Activated CD8-positive, alpha-beta memory T cell treated with anti-CD3 and anti-CD28 coated beads, Interleukin-2, amount 10 ng/mL, durations not matched to agents 7 days and 5 days (primary cell): ENCODE measurements at places on chromosomes 4 and X.

DNA sequence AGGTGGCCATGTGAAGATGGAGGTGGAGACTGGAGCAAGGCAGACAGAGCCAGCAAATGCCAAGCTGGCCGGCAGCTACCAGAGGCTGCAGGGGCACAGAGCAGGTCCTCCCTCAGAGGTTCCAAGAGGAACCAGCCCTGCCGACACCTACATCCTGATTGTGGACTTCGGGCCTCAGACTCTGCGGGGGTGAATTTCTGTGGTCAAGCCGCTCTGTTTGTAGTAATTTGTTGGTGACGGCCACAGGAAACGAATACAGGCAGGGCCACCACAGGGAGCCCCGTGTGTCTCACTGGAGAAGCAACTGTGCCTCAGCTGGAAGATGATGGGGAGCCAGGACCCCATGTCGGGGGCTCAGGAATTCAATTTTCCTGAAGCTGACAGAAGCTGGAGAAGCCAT lies 28.3 kb downstream of the ZFYVE28 start:
- no peak for DNase-seq
- H3K4me1 ChIP-seq, result peaks cover 34% of the 10 kb centered on the region
- no peak overlapping the region for H3K27ac ChIP-seq
- H3K36me3 ChIP-seq, result no peaks in the 10 kb centered on the region
- H3K27me3 ChIP-seq, result no peaks in the 10 kb centered on the region

- H3K36me3 ChIP-seq, result no peaks in the 10 kb centered on the region
- DNase-seq, result no peak
- H3K27me3 ChIP-seq, result peaks cover 9% of the 10 kb centered on the region
- no peak overlapping the region for H3K27ac ChIP-seq
- H3K4me3 ChIP-seq, result no peak overlapping the region
Observed at GRCh38 chr4:40915318-40916217, 165.8 kb downstream of the NSUN7 start.

DNA sequence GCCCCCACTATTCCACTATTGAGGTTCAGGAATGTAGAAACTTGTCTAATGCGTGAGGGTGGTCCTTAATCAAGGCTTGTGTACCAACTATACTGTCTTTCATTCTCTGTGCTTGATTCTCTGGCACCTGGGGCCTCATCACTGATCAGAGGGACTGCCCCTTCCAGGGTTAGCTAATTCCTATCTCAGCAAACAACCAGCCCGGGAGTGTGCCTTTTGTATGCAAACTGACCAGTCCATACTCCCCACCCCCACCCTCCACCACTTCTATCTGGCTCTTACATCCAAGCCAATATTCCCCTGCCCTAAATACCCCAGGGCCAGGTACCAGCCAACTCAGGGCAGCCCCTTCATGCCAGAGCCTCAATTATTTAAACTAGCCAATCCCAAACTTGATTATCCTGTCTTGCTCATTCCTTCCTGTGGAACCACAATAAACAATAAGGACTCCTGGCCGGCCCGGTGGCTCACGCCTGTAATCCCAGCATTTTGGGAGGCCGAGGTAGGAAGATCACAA lies 59.3 kb downstream of the FTHL17 start:
- no peak overlapping the region for H3K4me3 ChIP-seq
- no peaks in the 10 kb centered on the region for H3K27me3 ChIP-seq

- H3K36me3 ChIP-seq, result no peaks in the 10 kb centered on the region
- no peaks in the 10 kb centered on the region for H3K27me3 ChIP-seq
- H3K27ac ChIP-seq, result no peak overlapping the region
- no peak overlapping the region for H3K4me3 ChIP-seq
- no peak for DNase-seq
Observed at GRCh38 chrX:31717474-31717873, 645.6 kb upstream of the FTHL17 start.

GRCh38 chr4:79209822-79210635 lies 115.8 kb downstream of the NAA11 start:
- no peaks in the 10 kb centered on the region for H3K36me3 ChIP-seq
- no peaks in the 10 kb centered on the region for H3K27me3 ChIP-seq
- no peak overlapping the region for H3K27ac ChIP-seq

DNA sequence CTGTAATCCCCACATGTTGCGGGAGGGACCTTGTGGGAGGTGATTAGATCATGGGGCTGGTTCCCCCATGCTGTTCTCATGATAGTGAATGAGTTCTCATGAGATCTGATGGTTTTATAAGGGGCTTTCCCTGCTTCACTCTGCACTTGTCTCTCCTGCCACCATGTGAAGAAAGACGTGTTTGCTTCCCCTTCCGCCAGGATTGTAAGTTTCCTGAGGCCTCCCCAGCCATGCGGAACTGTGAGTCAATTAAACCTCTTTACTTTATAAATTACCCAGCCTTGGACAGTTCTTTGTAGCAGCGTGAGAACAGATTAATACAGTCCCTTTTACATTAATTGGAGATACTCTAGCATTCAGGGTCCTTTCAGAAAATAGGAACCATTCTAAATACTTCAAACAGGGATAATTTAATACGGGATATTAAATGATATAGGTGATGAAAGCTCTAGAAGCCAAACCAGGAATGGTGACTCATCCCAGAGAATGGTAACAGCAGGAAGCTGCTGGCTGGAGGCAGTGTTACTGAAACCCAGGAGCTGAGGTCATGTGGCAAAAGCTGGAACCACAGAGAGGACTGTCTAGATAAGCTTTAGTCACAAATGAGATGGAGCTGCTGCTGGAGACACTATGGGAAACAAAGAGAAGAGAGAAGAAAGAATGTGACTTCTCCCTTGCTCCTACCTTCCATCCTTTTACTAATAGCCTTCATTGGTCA lies 57.3 kb downstream of the GSTCD start:
- H3K4me3 ChIP-seq, result no peak overlapping the region
- no peak for DNase-seq
- H3K36me3 ChIP-seq, result peaks cover 12% of the 10 kb centered on the region
- H3K4me1 ChIP-seq, result peaks cover 2% of the 10 kb centered on the region

GRCh38 chrX:34631479-34632220 lies 25.4 kb downstream of the TMEM47 start:
- H3K36me3 ChIP-seq, result no peaks in the 10 kb centered on the region
- H3K4me3 ChIP-seq, result no peak overlapping the region
- no peak overlapping the region for H3K27ac ChIP-seq
- DNase-seq, result no peak
- no peaks in the 10 kb centered on the region for H3K4me1 ChIP-seq

- H3K4me3 ChIP-seq, result no peak overlapping the region
- H3K36me3 ChIP-seq, result no peaks in the 10 kb centered on the region
- no peak for DNase-seq
- no peak overlapping the region for H3K27ac ChIP-seq
- no peaks in the 10 kb centered on the region for H3K27me3 ChIP-seq
- no peaks in the 10 kb centered on the region for H3K4me1 ChIP-seq
Observed at GRCh38 chr4:4662230-4662629, 120.4 kb upstream of the STX18 start.

- H3K4me3 ChIP-seq, result no peak overlapping the region
- H3K27ac ChIP-seq, result no peak overlapping the region
- peaks cover 2% of the 10 kb centered on the region for H3K27me3 ChIP-seq
- H3K4me1 ChIP-seq, result no peaks in the 10 kb centered on the region
- H3K36me3 ChIP-seq, result no peaks in the 10 kb centered on the region
Observed at GRCh38 chrX:43892336-43892870, 10.2 kb upstream of the MAOB start.

DNA sequence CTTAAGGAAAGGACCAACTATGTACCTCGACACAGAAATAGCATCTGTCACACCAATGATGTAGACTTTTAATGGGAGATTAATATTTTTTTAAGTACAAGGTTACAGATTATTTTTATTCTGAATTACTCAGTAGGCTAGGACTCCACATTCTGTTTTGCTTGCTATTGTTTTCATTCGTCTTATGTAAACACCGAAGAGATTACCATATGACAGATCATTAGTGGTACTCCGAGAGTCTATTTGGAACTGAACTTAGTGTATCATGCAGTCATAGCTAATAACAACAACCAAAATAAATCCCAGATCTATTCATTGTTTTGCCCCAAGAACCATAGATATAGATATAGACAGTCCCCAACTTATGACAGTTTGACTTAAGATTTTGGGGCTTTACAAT lies 139.7 kb upstream of the SPRY1 start:
- H3K4me1 ChIP-seq, result peaks cover 1% of the 10 kb centered on the region
- H3K36me3 ChIP-seq, result peaks cover 11% of the 10 kb centered on the region
- H3K4me3 ChIP-seq, result no peak overlapping the region
- no peak for DNase-seq
- H3K27ac ChIP-seq, result no peak overlapping the region

- no peaks in the 10 kb centered on the region for H3K27me3 ChIP-seq
- peaks cover 17% of the 10 kb centered on the region for H3K4me1 ChIP-seq
- H3K36me3 ChIP-seq, result no peaks in the 10 kb centered on the region
- no peak overlapping the region for H3K4me3 ChIP-seq
- no peak overlapping the region for H3K27ac ChIP-seq
Observed at GRCh38 chr4:153447175-153447905, 18.8 kb upstream of the TMEM131L start.

DNA sequence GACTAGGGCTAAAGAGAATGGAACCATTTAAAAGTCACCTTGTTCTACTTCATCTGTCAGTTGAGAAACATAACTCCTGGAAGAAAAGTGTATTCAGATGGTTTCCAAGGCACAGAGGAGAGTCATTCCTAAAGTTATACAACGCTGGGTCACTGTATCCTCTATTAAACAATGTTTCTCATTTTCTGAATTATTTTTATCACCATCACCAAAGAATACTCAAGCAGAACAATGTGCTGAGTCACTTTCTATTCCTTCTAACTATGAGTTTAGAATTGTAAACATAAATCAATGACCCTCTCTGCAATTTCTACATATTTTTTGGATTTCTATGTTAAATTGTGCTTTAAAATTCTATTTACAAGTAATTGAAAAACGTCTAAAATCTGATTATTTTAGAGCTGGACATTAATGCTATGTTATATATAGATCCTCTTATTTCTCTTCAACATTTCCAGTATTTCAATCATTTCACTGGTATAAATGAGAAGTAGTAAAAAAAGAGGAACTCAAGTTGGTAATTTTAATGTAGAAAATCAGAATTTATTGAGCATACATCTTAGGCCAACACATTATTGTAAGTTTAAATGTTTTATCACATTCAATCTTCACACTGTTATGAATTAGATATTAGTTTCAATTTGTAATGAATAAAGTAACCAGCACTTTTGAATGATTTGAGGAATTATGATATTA lies 7.5 kb downstream of the DTHD1 start:
- H3K36me3 ChIP-seq, result peaks cover 34% of the 10 kb centered on the region
- H3K4me3 ChIP-seq, result no peak overlapping the region
- H3K27ac ChIP-seq, result peak overlapping the region; percentile 34
- no peaks in the 10 kb centered on the region for H3K27me3 ChIP-seq
- DNase-seq, result no peak

GRCh38 chr4:79922011-79922410 lies 151.0 kb downstream of the ANTXR2 start:
- no peaks in the 10 kb centered on the region for H3K27me3 ChIP-seq
- no peak for DNase-seq
- peaks cover 9% of the 10 kb centered on the region for H3K36me3 ChIP-seq

DNA sequence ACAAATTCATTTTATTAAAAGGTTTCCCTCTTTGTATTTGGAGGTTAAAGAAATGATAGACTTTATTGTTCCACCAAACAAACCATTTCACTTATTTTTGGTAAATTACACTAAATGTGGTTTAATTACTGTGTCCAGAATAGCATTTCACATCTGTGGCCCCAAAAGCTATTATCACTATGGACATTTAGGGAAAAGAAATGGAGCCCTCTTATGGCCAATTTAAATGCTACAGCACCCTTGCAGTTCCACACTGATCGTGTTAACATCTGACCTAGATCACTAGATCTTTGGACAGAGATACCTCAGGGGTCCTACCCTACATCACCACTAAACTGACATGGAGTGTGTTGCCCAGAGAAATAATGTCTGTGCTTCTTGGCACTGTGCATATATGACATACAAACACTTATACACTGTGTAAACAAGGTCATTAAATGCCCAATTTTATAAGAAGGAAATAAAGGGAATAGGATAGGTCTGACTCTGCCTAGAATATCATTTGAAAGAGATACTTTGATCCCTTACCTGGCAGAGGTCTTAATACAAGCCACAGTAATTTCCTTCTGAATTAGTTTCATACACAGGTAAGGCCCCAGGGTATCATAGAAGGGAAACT lies 163.9 kb downstream of the KDR start:
- H3K27ac ChIP-seq, result no peak overlapping the region
- no peak overlapping the region for H3K4me3 ChIP-seq
- H3K4me1 ChIP-seq, result no peaks in the 10 kb centered on the region

- H3K4me3 ChIP-seq, result no peak overlapping the region
- DNase-seq, result no peak
- peaks cover 6% of the 10 kb centered on the region for H3K4me1 ChIP-seq
- peaks cover 10% of the 10 kb centered on the region for H3K36me3 ChIP-seq
- no peak overlapping the region for H3K27ac ChIP-seq
Observed at GRCh38 chrX:97387004-97387403, 503.3 kb downstream of the RPA4 start.

GRCh38 chr4:83231620-83232076 lies 53.0 kb downstream of the COQ2 start:
- H3K4me3 ChIP-seq, result no peak overlapping the region
- H3K4me1 ChIP-seq, result peaks cover 49% of the 10 kb centered on the region
- peak; percentile 81 for DNase-seq
- peak overlapping the region; percentile 45 for H3K27ac ChIP-seq
- peaks cover 16% of the 10 kb centered on the region for H3K36me3 ChIP-seq

DNA sequence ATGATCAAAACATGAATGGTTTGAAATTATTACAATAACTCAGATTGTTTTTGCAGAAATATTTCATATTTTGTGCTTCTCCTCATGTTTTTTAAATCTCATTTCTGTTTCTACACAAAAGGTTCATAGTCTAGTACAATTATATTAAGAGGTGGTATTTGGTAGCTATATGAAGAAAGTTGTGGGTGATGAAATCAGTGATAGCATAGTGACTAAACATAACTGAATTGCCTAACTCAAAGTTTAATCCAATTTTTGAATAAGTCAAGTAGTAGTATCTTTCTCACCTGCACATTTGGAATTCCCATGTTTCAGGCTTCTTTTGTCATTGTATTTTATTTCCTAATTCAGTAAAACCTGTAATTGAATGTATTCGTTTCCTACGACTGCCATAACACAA lies 648.7 kb downstream of the GRID2 start:
- DNase-seq, result no peak
- H3K4me1 ChIP-seq, result no peaks in the 10 kb centered on the region
- no peak overlapping the region for H3K27ac ChIP-seq
- no peaks in the 10 kb centered on the region for H3K36me3 ChIP-seq
- H3K4me3 ChIP-seq, result no peak overlapping the region
- no peaks in the 10 kb centered on the region for H3K27me3 ChIP-seq

- H3K27me3 ChIP-seq, result no peaks in the 10 kb centered on the region
- H3K4me1 ChIP-seq, result no peaks in the 10 kb centered on the region
- no peak for DNase-seq
- no peak overlapping the region for H3K27ac ChIP-seq
- H3K4me3 ChIP-seq, result no peak overlapping the region
Observed at GRCh38 chrX:10666102-10666501, 45.7 kb upstream of the MID1 start.
